Kidney (tissue), 22 donors: ENCODE measurements at places on chromosomes 3 and 15.

DNA sequence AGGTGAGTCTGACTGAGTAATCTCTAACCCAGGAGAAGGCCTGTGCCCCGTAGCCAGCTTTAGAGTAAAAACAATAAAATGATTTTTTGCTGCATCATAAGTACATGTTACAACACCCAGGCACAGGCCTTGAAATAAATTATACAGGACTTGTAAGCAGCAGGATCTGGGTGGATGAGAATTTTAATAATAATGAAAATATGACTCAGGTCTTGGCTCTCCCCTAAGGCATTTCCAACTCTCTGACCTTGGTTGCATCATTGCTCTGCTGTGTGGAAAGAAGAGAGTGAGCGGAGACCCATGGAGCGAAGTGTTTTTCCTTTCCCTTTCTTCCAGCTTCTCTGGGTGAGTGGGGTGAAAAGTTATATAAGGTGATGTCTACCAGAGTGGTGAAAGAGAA is 44.6 kb downstream of the EOMES start:
- no peak for DNase-seq

- DNase-seq: peak; percentile 21
Measured at GRCh38 chr3:133479895-133480669, 80.2 kb downstream of the BFSP2 start.

DNA sequence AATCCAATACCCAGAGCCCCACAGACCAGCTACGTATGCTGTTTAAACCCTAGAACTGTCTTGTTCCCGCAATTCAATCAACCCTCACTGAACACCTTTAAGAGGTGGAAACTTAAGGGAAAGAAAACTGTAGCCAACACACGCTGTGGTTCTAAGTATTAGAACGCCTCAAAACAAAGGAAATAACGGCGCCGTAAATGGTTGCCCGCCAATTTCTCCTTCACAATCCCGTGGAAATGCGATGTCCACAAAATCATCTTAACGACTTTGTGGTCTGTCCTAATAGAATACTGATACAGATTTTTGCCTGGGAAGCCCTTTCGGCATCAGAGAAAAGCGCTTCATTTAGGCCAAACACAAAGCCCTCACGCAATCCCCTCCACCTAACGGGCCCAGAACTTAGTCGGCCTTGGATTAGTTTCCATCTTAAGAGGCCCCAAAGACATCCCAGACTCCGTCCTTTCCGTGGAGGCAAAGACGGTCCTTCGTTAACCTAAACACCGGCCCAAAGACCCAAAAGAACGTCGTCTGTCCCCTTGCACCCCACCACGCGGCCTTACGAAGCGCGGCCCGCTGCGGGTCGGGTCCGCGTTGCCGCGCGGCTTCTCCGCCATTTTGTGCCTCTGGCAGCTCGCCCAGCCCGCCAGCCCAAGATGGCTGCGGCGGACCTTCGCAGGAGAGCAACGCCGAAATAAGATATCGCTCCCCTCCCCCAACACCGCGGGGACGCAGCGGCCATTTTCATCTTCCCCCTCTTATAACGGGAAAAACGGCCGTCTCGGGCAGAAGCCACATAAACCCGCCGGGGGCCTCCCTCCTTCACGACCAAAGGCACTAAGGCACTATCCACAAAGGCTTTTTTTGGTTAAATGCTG is 763 bp downstream of the TRA2B start:
- peak; percentile 95 for DNase-seq

- DNase-seq: peak; percentile 95
Measured at GRCh38 chr15:22980189-22981050, at the start of gene CYFIP1. TSS of gene CYFIP1 (minus strand) at chr15:22980368. CDS start at chr15:22947285, 33,083 bp downstream.

DNA sequence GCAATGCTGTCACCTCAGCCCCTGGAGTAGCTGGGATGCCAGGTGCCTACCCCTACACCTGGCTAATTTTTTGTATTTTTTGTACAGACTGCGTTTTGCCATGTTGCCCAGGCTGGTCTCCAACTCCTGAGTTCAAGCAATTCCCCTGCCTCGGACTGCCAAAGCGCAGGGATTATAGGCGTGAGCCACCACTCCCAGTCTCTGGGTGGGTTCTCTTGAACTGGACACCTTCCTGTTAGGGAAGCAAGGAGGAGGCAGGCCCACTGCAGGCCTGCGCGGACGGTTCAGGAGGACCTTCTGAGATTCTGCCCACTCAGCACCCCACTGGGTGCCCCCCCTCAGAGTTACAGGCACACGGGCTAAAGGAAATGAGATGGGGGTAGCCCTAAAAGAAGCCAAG is 73.8 kb upstream of the HERC1 start:
- DNase-seq: no peak

DNA sequence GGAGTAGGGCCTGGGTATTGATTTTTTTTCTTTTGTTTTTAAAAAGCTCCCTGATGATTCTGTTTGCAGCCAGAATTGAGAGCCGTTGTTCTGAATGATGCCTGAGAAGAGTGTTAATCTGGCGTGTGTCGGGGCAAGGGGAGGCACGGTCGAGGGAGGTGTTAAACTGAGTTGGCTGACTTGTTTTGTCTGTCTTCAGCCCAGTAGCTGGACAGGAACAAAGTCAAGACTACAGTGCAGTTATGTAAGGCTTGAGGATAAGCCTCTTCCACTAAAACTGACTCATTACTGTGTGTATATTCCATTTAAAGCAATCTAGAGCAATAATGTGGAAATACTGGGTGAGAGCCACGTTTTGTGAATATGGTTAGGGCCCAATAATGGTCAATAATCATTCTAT is 119.0 kb upstream of the DLG1 start:
- DNase-seq: no peak

GRCh38 chr3:196639483-196640296 is at the start of gene NRROS:
TSS of gene NRROS (plus strand) at chr3:196639694. CDS start at chr3:196654540, 14,846 bp downstream.
- DNase-seq: peak; percentile 87

- no peak for DNase-seq
Measured at GRCh38 chr3:110774496-110775265, 296.9 kb upstream of the NECTIN3 start.

DNA sequence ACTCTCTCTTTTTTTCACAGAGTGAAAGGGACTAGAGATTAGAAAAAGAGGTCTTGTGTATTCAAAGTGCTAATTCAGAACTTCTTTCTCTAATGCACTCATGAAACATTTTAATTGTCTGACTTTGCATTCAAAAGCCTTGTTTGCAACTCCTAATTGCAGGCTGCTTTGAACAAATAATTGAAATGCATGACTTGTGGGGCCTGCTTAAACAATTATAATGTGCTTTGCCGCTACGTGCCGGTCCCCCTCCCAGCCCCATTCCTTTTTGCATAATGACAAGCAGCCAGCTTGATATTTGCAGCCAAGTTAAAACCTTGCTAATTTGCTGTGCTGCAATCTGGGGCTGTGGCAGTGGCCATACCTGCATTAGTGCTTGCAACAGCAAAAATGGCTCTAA is 114.5 kb downstream of the FOXB1 start:
- no peak for DNase-seq

DNA sequence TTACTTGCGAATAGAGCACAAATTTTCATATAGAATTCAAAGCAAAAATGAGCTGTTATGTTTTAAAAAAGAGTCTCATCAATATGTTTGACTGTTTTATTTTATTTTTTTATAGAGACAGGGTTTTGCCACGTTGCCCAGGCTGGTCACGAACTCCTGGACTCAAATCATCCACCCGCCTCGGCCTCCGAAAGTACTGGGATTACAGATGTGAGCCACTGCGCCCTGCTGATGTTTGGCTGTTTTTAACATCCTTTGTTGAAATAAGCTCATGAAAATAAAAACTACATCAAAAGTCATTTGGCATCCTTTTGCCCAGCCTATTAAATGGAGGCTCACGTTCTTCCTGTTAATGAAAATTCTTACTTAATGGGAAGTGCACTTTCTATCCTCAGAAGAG is 154.7 kb downstream of the ATP10A start:
- no peak for DNase-seq

DNA sequence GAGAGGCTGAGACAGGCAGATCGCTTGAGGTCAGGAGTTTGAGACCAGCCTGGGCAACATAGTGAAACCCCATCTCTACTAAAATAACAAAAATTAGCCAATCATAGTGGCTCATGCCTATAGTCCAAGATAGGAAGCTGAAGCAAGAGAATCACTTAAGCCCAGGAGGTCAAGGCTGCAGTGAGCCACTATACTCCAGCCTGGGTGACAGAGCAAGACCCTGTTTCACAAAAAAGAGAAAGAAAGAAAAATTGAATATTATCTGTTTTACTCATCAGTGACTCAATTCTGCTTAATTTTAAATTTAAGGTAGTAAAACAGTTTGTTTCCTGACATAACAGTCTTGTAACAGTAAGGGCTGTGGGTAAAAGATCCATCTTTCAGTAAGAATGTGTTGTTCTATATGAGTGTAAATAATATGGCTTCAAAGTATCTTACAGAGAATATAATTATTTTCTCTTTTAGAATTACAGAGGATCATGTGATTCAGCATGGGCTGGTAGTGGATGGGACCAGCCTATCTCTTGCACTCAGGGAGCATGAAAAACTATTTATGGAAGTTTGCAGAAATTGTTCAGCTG is 85.8 kb downstream of the ATP11B start:
- no peak for DNase-seq

- no peak for DNase-seq
Measured at GRCh38 chr3:56711344-56711743, 28.3 kb upstream of the TASOR start.

DNA sequence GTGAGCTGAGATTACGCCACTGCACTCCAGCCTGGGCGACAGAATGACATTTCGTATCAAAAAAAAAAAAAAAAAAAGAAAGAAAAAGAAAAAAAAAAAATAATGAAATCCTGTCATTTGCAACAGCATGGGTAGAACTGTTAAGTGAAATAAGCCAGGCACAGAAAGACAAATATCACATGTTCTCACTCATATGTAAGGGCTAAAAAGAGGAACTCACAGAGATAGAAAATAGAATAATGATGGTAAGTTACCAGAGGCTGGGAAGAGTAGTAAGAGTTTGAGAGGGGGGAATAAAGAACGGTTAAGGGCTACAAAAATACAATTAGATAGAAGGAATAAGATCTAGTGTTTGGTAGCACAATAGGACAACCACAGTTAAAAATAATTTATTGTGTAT is 19.7 kb downstream of the DENND6A start:
- DNase-seq: no peak

- no peak for DNase-seq
Measured at GRCh38 chr3:97983933-97984491, 11.8 kb upstream of the RIOX2 start.

- DNase-seq: no peak
Measured at GRCh38 chr3:11085093-11085840, 69.0 kb upstream of the HRH1 start.

GRCh38 chr15:99614749-99615288 is 49.0 kb downstream of the MEF2A start:
- no peak for DNase-seq

GRCh38 chr3:155442072-155442471 is 148.6 kb upstream of the STRIT1 start:
- no peak for DNase-seq

GRCh38 chr15:28094732-28095521 is 4.2 kb downstream of the OCA2 start:
- peak; percentile 42 for DNase-seq

- DNase-seq: no peak
Measured at GRCh38 chr15:35622641-35623340, 76.8 kb upstream of the DPH6 start.

DNA sequence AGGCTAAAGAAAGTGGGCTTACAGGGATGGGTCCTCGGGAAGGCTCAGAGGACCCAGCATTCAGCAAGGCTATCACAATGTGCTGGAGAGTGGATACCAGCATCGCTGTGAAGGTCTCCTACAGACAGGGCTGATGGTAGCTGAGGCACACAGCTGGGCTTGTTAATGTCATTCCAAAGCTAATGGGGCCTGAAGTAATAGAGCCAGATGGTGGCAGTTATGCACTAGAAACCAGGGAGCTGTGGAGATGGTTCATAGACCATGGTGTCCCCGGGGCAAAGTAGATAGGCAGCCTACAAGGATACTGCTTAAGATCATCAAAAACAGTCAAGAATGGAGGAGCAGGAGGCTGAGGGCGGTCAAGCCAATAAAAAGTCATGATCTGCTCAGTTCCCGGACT is 24.8 kb upstream of the BOC start:
- DNase-seq: peak; percentile 67

DNA sequence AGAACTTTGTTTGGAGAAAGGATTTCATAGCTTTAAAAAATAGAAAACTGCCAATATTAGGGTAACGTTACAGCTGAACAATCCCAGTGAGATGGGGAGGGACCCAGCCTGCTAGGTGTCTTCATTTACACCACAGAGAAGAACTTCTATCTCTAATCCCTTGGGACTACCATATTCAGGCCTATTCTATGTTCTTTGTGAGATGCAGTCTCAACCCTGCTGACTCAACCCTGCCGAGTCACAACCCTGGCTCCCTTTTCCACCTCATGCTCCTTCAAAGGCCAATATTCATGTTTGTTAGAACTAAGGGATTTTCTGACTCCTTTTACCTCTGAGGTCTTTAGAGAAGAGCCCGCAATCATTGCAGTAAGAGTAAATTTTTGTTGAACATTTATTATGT is 350.5 kb downstream of the EPHB1 start:
- DNase-seq: no peak

- peak; percentile 67 for DNase-seq
Measured at GRCh38 chr3:123246866-123247265, 45.1 kb downstream of the SEC22A start.

DNA sequence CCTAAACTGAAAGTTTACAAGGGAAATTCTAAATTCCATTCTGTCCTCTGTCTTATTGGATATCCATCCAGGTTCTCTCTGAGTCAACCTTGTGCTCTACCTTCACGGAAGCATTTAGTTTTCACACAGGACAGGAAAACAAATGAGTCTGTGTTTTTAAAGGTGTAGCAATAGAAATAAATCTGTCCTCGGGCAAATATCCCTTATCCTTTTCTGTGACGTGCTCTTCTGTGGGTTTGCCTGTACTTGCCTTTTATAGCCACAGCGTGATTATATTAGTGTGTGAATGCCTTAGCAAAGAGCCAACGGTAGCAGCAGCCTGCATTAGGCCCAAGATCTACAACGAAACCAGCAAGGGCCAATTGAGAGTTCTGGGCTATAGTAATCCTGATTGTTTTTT is 127.2 kb upstream of the PLSCR5 start:
- no peak for DNase-seq

DNA sequence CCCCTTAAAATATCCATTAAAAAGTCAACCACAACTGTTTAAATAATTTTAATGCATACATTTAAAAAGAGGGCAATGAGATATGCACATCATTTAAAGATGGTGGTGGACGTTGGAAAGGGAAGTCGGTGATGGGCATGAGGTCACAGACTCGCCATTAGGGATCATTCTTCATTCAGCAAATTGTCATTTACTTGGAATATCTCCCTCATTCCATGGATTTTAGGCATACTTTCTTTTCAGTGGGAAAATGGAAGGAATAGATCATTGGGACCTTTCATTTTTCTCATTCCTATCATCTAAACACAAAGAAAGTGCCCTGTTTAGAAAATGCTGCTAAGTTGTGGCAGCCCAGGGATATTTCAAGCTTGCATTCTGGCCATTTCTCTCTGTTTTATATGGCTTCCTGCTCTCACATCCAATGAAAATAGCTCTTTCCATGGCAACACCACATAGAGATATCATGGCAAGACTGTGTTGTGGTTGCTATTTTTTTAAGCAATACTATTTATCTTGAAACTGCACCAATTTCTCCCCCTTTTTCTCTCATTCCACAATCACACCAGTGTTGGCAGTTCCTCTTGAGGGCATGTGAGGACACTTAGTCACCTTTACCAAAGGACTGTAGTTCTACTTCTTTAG is 40.7 kb upstream of the LMCD1 start:
- DNase-seq: no peak
